ENCODE measurements at places on chromosomes 7 and 10.
A peak's percentile ranks its signal among the peaks of the same experiment; 100 is the strongest.

DNA sequence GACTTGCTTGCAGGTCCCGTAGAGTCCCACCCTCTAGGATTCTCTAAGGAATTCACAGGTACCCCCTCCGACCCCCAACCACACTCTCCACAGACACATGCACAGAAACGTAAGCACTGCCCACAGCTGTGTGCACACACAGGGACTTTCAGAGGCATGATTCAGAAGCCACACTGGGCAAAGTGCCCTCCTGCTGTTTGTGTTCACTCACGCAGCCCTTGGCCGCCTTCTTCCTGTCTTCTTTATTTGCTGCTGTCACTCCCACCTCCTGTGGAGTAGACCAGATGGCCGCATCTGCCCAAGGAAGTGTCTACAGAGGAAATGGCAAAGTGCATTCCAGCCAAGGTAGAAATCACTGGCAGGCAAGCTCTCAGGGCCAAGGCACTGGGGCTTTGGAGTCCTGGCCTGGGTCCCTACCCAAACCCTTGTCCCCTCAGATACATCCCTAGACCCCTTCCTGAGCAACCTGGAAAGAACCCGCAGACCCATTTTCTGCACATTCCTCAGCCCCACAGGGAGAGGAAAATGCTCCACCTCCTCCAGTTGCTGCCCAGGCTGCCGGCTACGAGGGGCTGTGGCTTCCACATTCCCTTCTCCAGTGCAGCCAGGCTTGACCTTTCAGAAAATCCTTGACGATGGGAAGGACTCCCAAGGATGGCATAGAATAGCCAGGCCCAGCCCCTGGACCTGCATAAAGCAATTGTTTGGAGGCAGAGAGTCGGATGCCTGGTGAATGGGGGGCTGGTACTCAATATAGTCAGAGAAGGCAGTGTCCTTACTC is 21.6 kb upstream of the GIMAP8 start:
- no peak for DNase-seq

- no peak for DNase-seq
Measured at GRCh38 chr7:158834878-158835784, 5.8 kb upstream of the ESYT2 start.

- no peak for DNase-seq
Measured at GRCh38 chr10:63252095-63252762, 119.1 kb downstream of the NRBF2 start.

DNA sequence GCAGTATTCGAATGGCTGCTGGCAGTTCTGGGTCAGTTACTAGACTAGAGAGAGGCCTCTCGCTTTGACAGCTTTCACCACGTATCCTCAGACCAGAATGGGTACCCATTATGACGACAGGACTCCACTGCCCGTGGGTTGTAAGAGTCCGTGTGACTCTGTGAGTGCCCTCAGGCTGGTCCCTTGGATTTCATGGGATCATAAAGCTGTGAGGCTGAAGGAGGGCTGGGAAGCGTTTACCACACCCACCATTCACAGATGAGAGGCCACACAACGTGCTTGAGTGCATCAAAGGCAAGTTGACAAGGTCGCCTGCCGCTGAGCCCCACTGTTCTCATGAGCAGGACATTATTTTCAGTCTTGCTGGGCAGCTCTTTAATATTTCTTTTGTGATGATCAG is 87.2 kb downstream of the EZH2 start:
- DNase-seq = no peak

DNA sequence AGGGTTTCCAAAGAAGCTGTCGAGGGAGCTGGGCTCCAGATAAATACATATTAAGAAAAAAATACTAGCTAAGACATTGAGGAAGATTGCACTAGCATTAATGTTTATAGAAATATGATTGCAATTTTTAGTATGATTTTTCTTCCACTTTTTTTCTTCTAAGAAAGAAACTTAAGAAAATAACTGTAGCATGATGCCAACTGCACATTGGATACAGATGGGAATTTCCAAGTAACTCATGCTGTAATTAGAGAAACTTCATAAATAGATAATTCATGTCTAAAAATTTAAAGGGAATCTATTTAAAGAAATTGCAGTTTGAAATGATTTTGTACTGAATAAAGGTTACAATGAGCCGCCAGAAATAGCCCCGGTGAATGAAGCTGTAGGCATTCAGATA is 119.4 kb downstream of the POLR1F start:
- DNase-seq = no peak

GRCh38 chr7:115505136-115505535 is 525.4 kb downstream of the TFEC start:
- DNase-seq = no peak

DNA sequence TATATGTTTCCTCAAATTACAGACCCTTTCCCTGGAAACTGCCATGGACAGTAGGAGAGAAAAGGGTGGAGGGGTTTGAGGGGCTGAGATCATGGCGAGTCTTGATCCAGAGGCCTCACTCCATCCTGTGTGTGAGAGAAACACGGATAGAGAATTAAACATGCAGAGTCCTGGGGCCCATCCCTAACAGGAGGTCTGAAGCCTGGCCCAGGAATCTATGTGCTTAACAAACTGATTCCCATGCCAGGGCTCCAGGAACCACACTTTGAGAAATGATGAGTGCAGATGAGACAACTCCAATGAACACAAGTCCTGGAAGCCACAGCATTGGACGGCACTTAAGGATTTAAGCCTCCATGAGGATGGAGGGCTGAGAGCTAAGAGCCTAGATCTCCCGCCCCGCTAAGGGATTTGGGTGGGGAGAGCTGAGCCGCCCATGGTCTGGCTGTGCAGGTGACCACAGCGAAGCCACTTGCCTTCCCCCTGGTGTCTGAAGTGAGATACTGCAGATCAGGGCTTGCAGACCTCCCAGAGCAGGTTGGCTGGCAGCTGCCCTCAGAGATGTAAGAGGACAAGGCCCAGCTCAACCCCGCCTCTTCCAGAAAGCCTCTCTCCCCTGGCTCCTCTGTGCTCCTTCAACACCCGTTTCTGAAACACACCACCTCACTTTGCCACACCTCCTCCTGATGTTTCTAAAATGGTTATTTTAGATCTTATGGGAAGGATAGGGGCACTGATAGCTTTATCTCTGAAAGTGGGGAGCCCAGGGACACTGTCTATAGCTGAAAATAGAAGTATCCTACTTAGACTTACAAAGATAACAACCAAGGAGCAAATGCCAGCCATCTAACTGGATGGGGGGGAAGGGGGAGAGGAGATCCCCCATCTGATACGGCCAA is 24.8 kb upstream of the EIF5AL1 start:
- peak; percentile 86 for DNase-seq

GRCh38 chr7:73715648-73716317 is 3.7 kb downstream of the STX1A start:
- DNase-seq = no peak

DNA sequence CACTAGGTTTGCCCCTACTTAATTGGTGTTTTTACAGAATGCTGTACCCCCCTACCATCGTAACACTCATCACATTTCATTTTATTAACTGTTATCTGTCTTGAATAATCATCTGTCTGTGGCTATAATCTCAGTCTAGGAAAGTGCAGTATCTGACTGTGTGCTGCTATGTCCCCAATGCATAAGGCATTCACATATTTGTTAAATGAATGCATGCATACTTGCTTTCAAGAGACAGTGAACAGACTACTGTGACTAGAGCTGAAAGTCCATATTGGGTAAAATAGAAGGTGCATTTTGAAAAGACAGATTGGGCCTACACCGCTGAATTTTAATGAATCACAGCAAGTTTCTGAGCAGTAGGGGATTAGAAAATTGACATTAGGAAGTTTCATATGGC is 112.3 kb downstream of the ARHGAP12 start:
- DNase-seq = no peak

- DNase-seq = no peak
Measured at GRCh38 chr7:3358991-3359390, 57.9 kb downstream of the SDK1 start.

- no peak for DNase-seq
Measured at GRCh38 chr10:33416209-33416608, 81.7 kb upstream of the NRP1 start.

DNA sequence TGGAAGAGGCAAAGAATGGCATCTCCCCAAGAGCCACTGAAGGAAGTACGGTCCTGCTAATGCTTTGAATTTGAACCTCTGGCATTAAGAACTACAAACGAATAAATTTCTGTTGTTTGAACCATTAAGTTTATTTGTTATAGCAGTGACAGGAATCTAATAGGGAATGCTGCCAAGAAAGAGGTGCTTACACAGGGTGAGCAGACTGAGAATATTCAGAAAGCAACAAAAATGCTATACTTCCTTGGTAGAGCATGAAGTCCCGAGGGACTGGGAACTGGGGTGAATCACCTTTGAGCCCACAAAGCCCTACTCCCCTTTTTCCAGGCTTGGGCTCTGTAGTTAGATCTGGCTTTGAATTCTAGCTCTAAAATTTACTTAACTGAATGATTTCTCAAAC is 45.0 kb downstream of the PANK1 start:
- DNase-seq = no peak

GRCh38 chr7:106792233-106792926 is 72.7 kb upstream of the PIK3CG start:
- DNase-seq = no peak

- no peak for DNase-seq
Measured at GRCh38 chr7:35251606-35252310, 2.1 kb downstream of the TBX20 start.

DNA sequence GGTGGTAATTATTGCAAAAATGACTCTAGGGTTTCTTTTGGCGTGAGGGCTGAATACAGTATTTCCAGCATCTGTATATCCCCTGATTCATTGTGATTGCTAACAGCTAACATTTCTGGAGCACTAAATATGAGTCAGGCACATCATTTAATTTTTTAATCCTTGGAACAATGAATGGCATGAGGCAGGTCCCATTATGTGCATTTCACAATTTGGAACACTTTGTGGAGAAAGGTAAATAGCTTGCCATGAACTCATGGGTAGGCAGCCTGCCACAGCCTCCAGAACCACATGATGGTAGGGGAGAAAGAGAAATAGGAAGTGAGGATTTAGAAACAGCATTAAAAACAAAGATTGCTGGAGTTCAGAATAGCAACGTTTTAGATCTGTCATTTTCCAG is 1.7 kb downstream of the NPTX2 start:
- no peak for DNase-seq

GRCh38 chr10:64376167-64376566 is 855.0 kb downstream of the REEP3 start:
- no peak for DNase-seq

- no peak for DNase-seq
Measured at GRCh38 chr7:50860174-50860573, 77.5 kb upstream of the GRB10 start.

DNA sequence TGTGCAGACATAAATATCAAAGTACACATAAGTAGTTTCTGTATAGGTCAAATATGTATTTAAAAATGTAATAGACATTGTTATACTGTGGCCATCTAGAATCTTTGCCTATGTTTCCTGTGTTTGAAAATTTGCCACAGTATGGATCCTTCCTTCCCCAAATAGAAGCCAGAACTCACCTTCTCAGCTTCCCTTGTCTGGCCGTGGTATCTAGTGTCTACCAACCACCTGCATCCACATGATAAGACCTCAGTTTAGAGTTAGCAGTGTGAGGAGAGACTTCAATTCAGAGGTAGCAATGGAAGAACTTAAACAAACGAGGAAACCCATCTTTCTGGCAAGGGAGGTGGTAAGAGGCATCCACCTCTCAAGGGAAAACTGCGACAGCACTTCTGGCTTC is 4.9 kb downstream of the TRDMT1 start:
- no peak for DNase-seq

- peak; percentile 53 for DNase-seq
Measured at GRCh38 chr10:110568055-110568735, 700 bp downstream of the SMC3 start.

DNA sequence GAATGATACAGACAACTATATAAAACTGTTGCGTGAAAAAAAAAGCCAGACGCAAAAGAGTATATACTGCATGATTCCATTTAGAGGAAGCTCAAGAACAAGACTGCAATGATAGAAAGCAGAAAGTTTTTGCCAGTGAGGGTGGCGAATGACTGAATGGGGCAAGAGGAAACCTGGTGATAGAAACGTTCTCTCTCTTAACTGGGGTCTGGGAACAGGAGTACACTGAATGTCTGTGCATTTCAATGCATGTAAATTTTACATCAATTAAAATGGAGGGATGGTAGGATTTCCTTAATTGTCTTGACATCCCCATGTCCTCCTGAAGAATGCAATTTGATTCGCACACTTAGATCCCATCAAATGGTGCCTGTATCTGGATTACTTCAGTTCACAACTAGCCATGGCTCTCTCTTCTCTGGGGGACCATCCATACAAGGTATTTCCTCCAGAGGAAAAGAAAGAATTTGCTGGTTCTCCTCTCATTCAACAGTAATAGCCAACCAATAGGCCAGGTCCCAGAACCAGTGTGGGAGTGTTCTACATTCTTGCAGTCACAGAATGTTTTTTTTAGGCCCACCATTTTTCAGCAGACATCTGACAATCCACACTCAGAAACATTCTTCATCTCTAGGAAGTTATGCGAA is 221.0 kb upstream of the KLF14 start:
- DNase-seq = no peak

DNA sequence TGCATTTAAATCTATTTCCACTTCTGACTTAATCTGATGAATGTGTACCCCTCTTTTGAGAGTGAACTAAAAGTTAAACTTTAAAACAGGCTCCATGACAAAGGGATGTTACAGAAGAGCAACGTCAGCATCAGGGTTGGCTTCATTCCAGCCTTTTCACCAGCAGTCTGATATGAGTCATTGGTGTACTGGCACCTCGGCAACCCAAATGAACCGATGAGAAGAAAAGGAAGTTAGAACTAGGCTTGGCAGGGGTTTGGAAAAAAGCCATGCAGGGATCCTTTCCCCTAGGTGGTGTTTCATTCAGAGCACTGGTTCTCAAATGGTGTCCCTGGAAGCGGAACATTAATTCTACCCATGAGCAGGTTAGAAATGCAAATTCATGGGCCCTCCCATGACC is 53.6 kb downstream of the SEC61G start:
- DNase-seq = no peak

DNA sequence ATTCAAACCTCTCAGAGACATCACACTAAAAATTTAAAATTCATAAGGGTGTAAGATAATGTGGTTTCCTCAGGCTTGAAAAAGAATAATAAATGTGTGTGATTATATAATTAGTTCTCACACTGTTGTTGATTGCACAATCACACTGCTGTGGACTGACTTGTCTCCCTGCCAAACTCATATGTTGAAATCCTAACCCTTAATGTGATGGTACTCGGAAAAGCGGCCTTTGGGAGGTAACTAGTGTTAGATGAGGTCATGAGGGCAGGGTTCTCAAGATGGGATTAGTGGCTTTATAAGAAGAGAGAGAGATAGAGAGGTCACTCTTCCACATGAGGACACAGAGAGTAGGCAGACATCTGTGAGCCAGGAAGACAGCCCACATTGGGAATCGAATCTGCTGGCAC is 128.5 kb upstream of the COL1A2 start:
- DNase-seq = no peak
